Frontal cortex (tissue), 4 donors: ENCODE measurements at places on chromosomes 1 and 21. TPM values are rescaled to one million over a fixed set of nuclear protein-coding genes. Genes with fewer than 3 reads are reported as not detected.

DNA sequence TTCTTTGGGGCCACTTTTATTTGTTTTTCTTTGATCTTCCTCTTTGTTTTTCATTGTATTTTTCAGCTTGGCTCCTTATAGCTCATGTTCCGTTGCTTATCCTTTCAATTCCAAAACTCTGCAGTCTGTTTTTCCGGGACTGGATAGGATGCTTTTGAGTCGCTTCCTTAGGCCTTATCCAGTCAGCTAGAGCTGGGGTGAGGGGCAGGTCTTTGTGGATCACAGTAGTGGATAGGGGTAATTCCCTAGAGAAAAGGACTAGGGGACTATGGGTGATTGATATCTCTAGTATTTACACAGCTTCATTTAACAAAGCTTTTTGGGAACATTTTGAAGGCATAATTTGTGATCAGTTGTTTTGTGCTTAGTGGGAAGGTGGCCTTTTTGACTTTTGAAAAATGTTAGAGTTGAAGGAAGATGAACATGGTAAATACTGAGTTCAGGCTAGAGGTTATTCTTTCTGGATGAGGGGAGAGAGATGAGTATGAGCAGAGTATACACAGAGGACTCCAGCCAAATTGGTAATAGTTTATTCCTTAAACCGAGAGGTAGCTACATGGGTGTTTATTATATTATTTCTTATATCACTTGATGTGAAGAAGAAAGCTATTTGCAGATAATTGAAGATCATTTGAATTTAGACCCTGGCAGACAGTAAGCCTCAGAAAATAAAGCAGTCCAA is 22.5 kb downstream of the CEP350 start:
- no peak for DNase-seq

GRCh38 chr1:85933961-85934360 is 222.6 kb downstream of the COL24A1 start:
- no peak for DNase-seq

TAL1 gene
- 1.2 TPM for total RNA-seq

CD53 gene
- total RNA-seq = 9.8 TPM

- no peak for DNase-seq
These were observed 5.0 kb upstream of the SH3BGRL3 start for GRCh38 chr1:26274801-26275425.

GRCh38 chr1:37243368-37244082 is 209.2 kb upstream of the GRIK3 start:
- DNase-seq = no peak

EPHA2 gene
- 1.2 TPM for total RNA-seq

DNA sequence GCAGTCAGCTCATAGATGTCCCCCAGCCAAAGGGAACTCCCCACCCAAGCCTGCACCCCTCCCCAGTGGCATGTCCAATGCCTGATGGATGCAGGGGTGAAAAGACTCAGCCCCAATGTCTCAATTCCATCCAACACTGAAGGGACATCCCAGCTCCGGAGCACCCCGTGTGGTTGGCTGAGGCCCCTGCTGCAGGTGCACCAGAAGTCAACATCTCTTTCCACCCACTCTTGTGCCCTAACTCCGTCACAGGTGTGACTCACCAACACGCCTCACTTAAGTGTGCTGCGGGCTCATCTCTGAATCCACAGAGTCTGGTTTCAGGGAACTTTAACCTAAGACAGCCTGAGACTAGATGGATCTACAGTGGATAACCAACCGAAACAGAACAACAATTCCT is 40.9 kb upstream of the ZBTB18 start:
- DNase-seq = no peak

- no peak for DNase-seq
These were observed 6.9 kb downstream of the S100A12 start for GRCh38 chr1:153368495-153368894.

DNA sequence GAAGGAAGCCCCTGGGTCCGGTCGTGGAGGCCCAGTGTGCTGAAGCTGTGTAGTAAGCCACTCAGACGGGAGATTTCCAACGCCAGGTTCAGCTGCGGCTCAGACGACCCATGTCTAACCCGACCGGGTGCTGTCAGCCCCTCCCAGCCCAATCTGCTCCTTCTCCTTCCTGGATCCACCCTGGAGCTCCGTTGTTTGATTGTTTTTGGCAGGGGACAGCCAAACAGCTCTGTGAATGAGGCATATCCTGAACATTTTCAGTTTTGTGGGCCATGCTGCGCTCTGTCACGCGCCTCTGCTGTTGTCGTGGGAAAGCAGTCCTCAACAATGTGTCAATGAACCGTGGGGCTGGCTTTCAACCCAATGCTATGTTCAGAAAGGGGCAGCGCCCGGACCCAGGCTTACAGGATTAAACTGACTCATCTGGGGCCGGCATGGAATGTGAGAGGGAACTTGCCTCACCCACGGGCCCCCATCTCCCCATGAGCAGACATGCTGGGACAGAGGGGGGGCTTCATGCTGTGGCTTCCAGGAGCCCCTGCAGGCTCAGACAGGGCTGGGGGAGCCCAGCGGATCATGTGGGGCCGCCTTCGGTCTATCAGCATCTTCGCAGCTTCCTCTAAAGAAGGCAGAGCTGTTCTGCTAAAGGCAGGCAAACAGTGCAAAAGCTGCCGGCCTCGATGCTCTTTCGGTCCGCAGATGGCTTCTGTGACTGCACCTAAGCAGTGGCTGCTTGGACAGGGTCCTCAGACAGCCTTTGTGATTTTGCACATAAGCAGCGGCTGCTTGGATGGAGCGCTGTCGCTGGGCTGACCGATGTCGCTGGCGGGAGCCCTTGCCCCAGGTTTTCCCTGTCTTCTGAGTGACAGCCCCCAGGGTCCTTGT is 101.7 kb downstream of the RIPK4 start:
- no peak for DNase-seq

HCRTR1 gene
- total RNA-seq = 1.6 TPM

DNA sequence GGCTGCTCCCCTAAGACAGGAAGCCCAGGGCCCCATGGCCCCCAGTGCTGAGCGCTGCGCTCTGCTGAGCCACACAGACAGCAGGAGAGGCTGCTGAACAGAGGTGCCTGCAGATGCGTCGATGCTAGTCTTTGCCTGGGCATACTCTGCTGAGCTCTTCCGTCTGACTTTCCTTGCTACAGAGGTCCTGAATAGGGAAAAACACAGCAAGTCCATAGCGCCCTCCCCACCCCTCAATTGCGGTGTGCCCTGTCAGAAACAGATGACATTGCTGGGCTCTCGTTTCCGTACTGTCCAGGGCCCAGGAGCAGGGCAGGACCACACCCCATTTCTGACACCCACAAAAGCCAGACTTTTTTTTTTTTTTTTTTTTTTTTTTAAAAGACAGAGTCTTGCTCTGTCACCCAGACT is 252.5 kb downstream of the SDCCAG8 start:
- DNase-seq = no peak

KCNJ10 gene
- total RNA-seq = 1.6 TPM

DNA sequence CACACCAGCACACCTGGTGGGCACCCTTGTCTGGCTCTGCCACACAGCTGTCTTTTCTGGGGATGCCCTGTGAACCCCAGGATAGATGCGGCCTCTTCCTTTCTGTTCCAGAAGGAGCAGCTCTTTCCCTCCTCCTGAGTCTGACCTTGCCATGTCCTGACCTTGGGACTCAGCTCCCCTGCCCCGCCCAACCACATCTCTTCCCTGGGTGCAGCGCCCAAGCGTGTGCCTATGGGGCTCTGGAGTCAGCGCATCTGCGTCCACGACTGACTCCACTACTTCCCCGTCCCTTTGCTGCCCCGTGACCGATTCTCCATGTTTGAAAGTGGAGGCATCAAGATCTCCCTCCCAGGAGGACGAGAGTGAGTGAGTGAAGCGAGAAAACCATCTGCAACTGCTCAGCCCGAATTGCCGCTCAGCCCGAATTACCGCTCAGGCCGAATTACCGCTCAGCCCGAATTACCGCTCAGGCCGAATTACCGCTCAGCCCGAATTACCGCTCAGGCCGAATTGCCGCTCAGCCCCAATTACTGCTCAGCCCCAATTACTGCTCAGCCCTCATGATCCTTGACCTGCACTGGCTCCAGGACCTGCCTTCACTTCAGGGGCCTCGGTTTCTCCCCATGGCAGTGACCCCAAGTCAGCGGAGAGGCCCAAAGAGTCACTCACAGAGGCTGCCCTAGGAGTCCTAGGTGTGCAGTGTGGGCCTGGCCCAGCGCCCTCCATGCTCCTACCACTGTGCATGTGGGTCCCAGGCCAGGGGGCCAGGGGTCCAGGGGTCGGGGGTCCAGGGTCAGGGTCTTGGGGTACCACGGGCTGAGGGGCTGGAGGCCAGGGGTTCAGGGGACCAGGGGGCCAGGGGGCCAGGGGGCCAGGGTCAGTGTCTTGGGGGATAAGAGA is 18.6 kb upstream of the TTC34 start:
- DNase-seq = no peak

GRCh38 chr1:203584035-203584434 is 42.6 kb upstream of the ATP2B4 start:
- no peak for DNase-seq

DNA sequence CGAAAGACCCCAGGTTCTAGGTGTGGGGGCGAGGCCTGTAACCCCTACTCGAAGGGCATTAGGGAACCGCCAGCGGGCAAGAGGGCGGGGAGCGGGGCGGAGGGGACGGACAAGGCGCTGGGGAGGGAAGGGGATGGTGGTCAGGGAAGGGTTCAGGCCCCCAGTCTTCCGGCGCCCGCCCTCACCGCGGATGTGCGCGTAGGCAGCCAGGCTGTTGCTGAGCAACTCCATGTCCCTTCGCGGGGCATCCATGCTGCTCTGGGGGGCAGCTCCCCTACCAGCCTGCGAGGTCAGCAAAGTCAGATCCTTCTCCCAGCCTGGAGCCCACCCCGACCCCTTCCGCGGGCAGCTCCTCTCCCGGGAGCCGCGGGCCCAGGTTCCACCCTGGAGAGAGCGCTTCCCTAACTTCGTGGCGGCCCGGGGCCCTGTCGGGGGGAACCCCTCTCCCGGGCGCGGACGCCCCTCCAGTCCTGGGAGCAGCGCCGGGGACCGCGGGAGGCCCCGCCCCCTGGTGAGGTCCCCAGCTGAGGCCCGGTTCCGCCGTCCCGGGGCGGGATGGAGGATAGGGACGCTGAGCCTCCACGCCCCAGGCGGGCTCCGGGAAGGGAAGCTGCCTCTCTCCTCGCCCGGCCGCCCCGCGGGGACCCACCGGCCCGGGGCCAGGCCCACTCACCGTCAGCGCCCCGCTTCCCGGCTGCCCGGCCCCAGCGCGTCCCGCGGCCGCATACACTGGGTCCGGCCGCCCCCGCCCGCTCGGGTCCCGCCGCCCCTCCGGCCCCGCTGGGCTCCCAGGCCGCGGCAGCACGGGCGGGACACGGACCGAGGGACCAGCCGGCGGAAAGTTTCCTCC is 434 bp downstream of the EVA1B start:
- DNase-seq = peak; percentile 50

GCSAML gene
- 0.41 TPM for total RNA-seq

GJC2 gene
- total RNA-seq = 0.82 TPM

SPRR2A gene
- total RNA-seq = not detected

- no peak for DNase-seq
These were observed 95.5 kb upstream of the TARDBP start for GRCh38 chr1:10916991-10917390.

NFASC gene
- 27.3 TPM for total RNA-seq

OR6K3 gene
- not detected for total RNA-seq

DNA sequence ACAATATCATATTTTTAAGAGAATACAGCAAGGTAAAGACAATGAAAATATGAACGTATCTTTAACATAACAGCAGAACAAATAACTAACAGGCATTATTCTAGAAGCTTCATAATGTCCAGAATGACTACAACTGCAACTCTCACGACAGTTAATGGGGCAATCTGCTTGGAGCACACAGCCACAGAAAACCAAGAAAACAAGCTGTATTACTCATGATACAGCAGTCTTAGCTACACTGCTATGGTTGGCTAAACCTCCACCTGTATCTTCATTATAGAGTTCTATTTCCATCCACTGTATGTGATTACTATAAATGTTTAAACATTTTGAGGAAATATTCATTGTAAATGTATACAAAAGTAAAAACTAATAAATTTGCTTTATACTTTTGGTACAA is 139.9 kb downstream of the DPYD start:
- no peak for DNase-seq

- no peak for DNase-seq
These were observed 10.9 kb downstream of the ROR1 start for GRCh38 chr1:63784489-63785390.

GRCh38 chr1:89490389-89490788 is 34.2 kb upstream of the LRRC8B start:
- no peak for DNase-seq

FAM72C gene
- total RNA-seq = 1.2 TPM

DNA sequence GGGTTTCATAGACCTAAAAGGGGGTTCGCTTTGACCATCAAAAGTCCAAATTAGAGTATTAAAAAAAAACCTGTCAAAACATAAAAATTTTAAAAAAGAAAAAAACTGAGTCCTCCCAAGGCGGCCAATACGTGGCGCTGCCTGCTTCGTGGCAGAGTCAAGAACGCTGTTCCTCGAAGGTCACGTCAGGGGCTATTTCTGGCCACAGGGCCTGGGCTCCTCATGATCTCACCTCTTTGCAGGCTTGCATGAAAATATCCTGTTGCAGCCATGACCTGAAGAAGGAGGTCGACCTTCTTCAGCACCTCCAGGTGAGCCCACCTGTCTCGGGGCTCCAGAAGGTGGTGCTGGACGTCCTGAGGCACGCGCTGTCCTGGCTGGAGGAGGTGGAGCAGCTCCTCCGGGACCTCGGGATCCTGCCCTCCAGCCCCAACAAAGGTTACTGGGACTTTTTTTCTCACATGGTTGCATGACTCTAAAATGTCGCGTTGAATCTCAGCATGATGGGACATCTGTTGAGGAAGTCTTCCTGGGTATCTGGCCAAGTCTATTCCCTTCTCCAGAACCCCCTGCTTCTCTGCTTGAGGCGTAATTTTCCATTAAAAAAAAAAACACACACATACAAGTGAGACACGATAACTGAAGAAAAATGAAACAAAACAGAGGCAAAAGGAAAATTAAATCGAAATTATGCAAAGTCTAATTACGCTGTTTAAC is 80.4 kb upstream of the EFHD2 start:
- no peak for DNase-seq

- DNase-seq = no peak
These were observed 32.4 kb upstream of the MGST3 start for GRCh38 chr1:165598676-165599059.

MYOG gene
- under 0.01 TPM for total RNA-seq

LDLRAD1 gene
- not detected for total RNA-seq

NMNAT2 gene
- 34.2 TPM for total RNA-seq

GRCh38 chr1:74652711-74653139 is 20.9 kb downstream of the ERICH3 start:
- no peak for DNase-seq

- no peak for DNase-seq
These were observed 1.1 kb downstream of the KRTAP10-12 start for GRCh38 chr21:44697811-44698734.

DNA sequence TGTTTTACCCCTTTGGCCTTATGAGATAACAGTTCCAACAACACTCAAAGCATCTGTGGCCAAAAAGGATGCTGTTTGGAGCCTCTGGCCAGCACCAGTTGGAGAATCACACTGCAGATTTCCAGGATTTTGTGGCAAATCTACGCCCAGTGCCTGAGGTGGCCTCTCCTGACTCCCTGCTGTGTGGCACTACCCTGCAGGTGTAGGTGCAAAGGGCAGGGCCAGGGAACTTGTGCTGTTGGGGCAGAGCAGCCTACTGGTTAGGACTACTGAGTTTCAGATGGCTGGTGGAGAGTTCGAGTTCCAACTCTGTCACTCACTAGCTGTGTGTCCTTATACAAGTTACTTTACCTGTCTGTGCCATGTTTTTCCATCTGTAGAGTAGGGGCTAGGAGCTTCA is 170.5 kb downstream of the PTPRU start:
- DNase-seq = no peak
